ENCODE measurements at places on chromosomes 2 and 18.

DNA sequence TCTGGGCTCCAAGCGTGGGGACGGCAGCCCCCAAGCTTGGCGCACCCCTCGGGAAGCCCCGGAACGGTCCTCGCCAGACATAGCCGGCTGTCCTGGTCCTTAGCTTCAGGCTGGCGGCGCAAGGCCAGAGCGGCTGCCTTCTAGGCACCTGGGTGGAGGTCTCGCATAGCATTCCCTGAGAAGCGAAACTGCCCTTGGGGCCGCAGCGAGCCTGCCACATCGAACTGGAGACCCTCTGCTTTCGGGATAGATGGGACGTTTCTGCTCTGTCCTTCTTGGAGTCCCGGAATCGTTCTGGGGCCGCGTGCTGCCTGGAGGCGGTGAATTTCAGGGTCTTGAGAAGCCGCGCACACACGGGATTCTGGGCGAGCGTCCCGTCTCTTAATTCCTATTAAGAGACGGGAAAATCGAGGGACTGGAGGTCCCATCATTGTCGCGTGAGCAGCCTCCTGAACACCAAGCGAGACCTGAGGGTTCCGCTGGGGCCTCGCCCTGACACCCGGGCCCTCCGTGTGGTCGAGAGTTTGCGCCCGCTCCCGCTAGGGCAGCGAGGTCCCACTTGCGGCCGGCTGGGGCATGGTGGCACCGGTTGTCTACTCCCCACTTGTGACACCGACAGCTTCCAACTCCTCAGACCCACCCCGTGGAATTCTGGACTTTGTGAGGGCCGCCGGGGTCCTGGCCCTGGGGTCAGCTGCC is 9.7 kb upstream of the EN1 start:
- no peak for DNase-seq

DNA sequence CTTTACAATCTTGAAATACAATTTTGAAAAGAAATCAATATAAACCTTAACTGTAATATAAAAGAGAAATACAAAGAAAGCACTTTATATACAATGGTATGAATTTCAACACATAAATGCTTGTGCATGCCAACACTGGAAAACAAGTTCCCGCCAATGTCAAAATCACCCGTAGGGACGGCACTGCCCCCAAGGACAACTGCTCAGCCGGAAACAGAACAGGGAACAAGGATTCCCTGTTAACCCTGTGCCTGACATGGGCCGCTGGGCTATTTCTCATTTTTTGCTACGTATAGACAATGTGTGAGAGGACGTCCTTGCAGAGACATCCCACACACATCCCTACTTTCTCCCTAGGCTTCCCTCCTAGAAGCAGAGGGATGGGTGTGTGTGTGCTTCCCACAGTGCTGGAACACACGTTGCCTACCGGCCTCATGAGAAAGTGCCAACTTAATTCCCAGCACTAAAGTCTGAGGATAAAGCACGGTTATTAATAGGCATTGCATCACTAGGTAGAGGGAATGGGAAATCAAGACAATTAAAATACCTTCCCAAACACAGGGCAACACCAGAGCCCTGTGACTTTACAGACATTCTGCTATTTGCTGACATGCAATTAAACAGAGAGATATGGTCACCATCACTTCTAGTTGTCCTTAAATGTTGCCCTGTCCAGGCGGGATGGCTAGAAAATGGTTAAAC is 14.4 kb downstream of the AFG3L2 start:
- no peak for DNase-seq

GRCh38 chr18:59760619-59761600 is 63.7 kb upstream of the CCBE1 start:
- DNase-seq = no peak

GRCh38 chr2:64210816-64211215 is 66.6 kb upstream of the PELI1 start:
- DNase-seq = no peak

- DNase-seq = no peak
Observed at GRCh38 chr2:24917086-24917485, 3.0 kb downstream of the ADCY3 start.

DNA sequence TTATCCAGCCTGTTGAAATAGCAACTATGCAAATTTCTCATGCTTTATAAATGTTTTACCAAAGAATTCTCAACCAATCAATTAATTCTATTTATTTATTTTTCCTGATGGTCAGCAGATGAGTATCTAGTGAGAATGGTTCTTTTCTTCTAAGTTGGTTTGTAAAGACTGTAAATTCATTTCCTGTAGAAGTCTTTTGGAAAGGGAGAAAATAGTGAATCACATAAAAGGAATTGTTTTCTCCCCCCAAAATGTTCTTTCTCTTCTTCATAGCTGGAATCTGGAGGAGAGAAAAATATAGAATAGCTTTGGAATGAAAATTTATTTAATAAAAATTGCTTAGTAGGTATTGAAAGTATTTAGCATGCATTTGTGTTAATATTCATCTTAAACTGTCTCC is 836.1 kb upstream of the ZEB2 start:
- DNase-seq = no peak

GRCh38 chr2:20327370-20327769 is 23.3 kb downstream of the PUM2 start:
- DNase-seq = no peak

DNA sequence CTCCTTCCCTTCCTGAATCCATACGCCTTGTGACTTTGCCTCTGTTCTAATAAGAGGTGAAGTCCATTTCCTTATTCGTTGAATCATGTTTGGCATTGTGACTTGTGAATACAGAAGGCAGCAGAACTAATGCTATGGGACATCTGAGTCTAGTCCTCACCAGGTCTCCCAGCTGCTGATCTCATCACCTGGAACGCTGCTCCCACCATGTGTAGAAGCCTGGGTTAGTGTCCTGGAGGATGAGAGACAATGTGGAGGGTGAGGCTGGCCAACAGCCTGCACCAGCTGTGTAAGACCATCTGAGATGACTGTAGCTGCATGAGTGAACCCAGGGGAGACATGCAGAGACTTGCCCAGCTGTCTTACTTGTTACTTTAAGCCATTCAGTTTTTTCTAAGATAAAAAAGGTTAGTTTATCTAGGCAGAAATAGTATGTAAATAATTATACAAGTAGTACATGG is 3.5 kb upstream of the HAAO start:
- DNase-seq = no peak

- no peak for DNase-seq
Observed at GRCh38 chr18:61637319-61637718, 255.5 kb downstream of the RNF152 start.

- DNase-seq = no peak
Observed at GRCh38 chr18:64882896-64883295, 734.0 kb upstream of the LINC00305 start.

DNA sequence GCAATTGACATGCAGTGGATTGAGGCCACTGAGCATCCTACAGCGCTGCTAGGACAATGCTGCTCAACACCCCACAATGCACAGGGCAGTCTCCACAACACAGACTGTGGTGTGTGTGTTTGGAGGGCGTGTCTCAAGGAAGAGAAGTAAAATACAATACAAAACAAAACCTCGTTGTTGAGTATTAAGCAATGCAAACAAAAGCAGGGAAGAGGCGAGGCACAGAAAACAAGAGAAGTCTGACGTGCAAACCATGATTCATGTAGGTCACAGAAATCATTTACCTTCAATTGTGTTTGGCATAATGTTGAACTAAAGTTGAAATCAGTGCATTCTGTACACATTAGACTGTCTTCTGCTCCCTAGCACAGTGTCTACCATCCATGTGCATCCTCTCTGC is 260.9 kb downstream of the PHLPP1 start:
- no peak for DNase-seq

DNA sequence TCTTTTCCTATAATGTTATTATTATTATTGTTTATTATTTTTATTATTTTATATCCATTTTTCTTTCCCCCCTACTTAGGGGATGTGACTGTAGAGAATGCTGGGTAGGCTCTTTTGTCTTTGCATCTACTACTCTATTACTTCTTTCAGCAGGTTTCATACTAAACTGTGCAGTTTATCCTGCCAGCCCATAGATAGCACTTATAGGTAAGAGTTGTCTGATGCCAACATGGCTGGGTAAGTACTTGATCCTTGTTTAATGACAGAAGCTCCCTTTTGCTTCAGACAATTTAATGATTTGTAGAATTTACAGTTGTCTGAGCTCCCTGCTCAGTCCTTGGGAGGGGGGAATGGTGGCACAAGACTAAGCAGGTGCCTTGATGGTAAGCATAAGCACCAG is 262.9 kb upstream of the CDH2 start:
- no peak for DNase-seq

GRCh38 chr2:60320724-60321123 is 232.7 kb downstream of the BCL11A start:
- DNase-seq = no peak

DNA sequence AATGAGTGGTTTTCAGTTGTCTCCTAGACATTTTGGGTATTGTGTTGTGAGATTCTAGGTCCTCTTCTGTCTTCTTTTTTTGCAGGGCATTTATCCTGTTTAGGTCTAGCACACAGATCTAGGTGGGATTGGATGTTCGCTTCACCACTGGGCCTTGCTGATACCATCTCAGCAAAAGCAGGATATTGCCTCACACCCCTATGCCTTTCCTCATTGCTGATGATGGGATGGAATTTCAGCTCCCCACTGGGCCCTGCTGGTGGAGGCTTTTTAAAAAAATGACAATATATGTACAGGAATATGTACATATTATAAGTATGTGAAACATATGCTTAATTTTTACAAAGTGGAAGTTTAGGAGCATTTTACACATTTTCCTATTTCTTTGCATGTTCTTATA is 5.4 kb upstream of the TOGARAM2 start:
- DNase-seq = no peak

DNA sequence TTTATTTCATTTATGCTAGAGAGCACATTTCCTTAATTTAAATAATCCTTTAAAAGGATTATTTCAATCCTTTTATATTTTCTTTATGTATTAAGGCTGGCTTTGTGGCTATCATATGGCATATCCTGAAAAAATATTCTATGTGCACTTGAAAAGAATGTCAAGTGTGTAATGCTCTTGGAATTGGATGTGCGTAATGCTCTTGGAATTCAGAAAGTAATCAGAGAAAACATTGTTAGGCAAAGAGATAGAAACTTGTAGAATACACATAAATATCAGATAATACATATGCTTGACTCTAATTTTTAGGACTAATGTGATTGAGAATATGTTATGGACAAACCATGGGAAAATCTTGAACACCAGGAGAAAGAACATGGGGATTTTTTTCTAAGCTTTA is 197.5 kb upstream of the COL3A1 start:
- DNase-seq = no peak

DNA sequence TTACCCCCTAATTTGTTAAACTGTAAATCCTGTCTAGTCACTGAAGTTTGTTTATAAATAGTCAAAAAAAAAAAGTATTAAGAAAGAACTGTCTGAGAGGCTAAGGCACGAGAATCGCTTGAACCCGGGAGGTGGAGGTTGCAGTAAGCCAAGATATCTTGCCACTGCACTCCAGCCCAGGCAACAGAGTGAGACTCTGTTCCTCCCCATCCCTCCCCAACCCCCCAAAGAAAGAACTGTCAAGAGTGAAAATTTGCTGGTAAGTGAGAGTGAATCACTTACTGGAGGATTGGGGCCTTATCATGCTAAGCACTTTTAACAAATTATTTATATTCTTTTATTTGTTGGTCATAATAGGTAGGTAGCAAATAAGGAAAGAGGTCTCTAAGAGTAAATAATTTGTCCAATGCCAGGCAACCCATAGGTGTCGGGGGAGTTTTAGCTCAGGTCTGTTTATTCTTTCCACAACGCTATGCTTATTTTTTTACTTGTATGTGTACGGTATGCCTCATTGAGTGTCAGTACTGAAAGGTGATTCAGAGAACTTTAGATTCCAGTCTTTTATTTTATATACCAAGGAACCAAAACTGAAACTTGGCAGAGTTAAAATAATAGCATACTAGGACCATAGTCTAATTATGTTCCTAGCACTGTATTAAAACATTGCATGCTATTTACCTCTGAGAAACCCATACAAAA is 2.5 kb downstream of the TAF4B start:
- DNase-seq = no peak

DNA sequence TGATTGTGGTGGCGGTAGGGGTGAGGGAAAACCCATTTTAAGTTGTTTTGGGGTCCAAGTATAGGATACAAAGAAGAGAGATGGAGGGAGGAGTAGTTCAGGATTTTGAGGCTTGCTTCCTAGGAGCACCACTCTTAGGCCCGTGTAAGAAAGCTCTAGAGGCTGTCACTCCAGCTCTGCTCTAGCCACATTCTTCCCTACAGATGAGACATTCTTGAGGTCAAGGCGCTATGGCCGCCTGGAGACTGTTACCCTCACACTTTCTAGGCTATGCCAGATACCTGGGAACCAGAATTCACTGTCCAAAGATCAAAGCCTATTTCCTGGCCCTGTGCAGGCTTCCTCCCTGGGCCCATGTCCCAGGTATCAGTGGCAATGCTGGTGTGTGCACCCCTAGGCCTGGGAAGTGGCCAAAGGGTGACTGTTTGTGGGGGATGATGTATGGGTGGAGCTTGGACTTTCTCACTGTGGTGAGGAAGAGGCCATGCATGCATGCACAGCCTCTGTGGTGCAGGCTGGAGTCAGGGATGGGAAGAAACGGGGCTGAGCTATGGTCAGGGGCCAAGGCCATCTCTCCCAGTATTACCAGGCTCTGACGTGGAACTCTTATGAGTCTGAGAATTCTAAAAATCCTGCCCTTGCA is 7.0 kb upstream of the TTL start:
- no peak for DNase-seq

- no peak for DNase-seq
Observed at GRCh38 chr2:222232839-222233238, 66.0 kb downstream of the PAX3 start.

GRCh38 chr2:150389447-150389846 is 98.0 kb downstream of the RND3 start:
- no peak for DNase-seq

DNA sequence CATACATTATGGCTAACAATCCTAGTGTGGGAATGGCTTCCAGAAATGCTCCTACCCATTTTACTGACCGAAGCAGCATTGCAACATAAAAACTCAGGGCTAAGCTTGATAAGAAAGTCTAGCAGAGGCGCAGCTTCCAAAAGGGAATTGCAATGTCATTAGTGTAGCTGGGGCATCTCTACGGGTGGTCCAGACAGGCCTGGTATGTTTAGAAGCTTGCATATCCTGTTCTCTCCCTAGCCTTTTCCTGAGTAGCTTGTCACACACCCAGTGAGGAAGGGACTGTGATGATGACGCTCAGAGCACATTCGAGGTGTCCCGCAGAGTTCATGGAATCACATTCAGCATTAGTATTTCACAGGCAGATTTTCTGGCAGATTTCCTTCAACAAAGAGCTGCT is 38.0 kb upstream of the COL5A2 start:
- DNase-seq = peak; percentile 53

DNA sequence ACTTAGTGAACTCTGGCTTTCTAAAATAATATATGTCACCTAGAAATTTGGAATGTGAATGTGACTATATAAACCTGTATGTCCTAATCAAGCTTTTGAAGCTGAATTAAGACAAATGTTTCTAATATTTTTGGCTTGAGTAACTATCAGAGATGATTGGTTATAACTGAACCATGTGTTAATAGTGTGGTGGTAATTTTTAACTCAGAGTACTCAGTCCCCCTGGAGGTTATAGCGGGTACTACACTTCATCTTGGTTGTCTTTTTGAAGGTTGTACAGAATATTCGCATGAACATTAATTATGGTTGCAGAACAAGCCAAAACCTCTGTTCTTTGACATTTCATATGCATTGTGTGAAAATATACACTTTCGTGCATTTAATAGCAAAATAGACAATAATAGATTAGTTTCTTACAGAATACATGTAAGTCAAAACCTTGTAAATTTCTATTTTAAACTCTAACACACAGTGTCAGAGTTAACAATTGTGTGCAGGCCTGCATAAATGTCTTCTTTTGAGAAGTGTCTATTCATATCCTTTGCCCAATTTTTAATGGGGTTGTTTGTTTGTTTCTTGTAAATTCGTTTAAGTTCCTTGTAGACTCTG is 86.0 kb downstream of the OSBPL6 start:
- no peak for DNase-seq

GRCh38 chr2:216632952-216633615 is at the start of gene IGFBP2:
IGFBP2 (plus strand) TSS chr2:216633420; CDS start chr2:216633524, 104 bp downstream.
- DNase-seq = no peak

Data from right lung (tissue), 10 donors.